ENCODE measurements at places on chromosomes 7 and 10. TPM values are rescaled to one million over a fixed set of nuclear protein-coding genes. Genes with fewer than 3 reads are reported as not detected.

The ANKRD61 gene
- total RNA-seq: not detected

The GIMAP6 gene
- total RNA-seq: not detected

The EGFR gene
- 150 TPM for total RNA-seq

The FAM20C gene
- 14.4 TPM for total RNA-seq

The GTPBP10 gene
- total RNA-seq: 12.0 TPM

The OR2A5 gene
- not detected for total RNA-seq

The MEOX2 gene
- total RNA-seq: not detected

The FEZF1 gene
- total RNA-seq: not detected

The LRGUK gene
- total RNA-seq: not detected

The ZNF800 gene
- 12.7 TPM for total RNA-seq

The CUZD1 gene
- 0.09 TPM for total RNA-seq

The PTPN12 gene
- 26.2 TPM for total RNA-seq

The CDC14C gene
- not detected for total RNA-seq

The INHBA gene
- 3.8 TPM for total RNA-seq

The ENTPD1 gene
- not detected for total RNA-seq

The PRTFDC1 gene
- total RNA-seq: 2.8 TPM

The STOX1 gene
- total RNA-seq: 0.14 TPM

The PCLO gene
- total RNA-seq: 3.1 TPM

The MMD2 gene
- total RNA-seq: not detected

The PKD2L1 gene
- total RNA-seq: not detected
